Epithelial cell of proximal tubule (primary cell): ENCODE measurements at places on chromosomes 13 and 19.

- no peak for DNase-seq
Observed at GRCh38 chr19:58154287-58154678, 3.7 kb upstream of the ZNF329 start.

GRCh38 chr13:29688193-29688592 is 92.7 kb upstream of the SLC7A1 start:
- DNase-seq, result no peak

GRCh38 chr13:75841905-75842304 is 205.8 kb downstream of the LMO7 start:
- DNase-seq, result no peak

DNA sequence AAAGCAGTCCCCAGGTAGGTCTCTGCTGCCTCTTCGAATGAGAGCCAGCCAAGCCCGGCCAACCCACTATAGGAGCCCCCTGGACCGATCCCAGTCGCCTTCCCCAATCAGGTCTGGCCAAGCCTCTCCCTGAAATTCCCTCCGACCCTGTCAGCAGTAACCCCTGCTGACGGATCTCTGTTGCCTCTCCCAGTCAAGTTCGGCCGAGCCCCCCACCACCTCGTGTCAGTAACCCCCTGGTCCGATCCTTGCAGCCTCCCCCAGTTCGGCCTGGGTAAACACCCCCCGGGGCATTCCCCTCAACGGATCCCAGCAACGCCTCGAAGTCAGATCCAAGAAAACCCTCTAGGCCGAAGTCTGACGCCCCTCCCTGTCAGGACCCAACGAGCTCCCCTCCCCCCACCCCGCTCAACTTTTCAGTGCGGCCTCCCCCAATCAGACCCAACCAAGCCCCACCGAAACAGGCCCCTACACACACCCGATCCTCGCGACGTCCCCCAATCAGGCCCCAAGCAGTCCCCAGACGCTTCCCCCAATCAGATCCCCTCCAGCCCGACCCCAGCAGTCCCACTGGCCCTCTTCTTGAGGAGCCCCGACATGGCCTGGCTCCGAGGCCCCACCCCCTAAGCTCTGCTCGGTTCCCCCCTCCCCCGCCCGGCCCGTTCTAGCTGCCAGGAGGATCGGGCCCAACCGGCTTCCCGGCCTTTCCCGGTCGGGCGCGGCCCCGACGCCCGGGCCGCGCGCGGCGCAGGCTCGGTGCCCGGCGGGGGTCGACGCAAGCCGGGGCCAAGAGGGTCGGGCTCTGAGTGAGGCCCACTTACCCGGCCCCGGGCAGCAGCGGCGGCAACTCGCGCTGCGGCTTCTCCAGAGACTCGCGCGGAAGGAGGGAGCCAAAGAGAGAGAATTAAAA is 1.8 kb downstream of the TNPO2 start:
- no peak for DNase-seq

GRCh38 chr13:95660981-95661581 is 15.9 kb upstream of the DNAJC3 start:
- no peak for DNase-seq
